ENCODE measurements at places on chromosomes 3 and 15.

DNA sequence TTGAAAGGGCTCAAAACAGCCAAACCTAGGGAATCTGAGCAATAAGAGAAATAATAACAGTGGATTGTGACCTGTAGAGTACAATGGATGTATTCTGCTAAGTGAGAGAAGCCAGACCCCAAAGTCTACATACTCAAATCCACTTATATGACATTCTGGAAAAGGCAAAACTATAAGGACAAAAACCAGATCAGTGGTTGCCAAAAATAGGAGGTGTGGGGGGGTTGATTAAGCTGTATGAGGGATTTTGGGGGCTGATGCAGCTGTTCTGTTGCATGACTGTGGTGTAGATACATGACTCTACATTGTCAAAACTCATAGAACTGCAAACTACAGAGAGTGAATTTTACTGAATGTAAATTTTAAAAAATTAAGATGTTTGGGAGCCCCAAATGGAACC lies 20.1 kb upstream of the CGNL1 start:
- no peak for DNase-seq

- DNase-seq = no peak
Observed at GRCh38 chr3:193819117-193820010, 226.4 kb downstream of the OPA1 start.

GRCh38 chr15:70461992-70462391 lies 301.4 kb downstream of the UACA start:
- DNase-seq = no peak

DNA sequence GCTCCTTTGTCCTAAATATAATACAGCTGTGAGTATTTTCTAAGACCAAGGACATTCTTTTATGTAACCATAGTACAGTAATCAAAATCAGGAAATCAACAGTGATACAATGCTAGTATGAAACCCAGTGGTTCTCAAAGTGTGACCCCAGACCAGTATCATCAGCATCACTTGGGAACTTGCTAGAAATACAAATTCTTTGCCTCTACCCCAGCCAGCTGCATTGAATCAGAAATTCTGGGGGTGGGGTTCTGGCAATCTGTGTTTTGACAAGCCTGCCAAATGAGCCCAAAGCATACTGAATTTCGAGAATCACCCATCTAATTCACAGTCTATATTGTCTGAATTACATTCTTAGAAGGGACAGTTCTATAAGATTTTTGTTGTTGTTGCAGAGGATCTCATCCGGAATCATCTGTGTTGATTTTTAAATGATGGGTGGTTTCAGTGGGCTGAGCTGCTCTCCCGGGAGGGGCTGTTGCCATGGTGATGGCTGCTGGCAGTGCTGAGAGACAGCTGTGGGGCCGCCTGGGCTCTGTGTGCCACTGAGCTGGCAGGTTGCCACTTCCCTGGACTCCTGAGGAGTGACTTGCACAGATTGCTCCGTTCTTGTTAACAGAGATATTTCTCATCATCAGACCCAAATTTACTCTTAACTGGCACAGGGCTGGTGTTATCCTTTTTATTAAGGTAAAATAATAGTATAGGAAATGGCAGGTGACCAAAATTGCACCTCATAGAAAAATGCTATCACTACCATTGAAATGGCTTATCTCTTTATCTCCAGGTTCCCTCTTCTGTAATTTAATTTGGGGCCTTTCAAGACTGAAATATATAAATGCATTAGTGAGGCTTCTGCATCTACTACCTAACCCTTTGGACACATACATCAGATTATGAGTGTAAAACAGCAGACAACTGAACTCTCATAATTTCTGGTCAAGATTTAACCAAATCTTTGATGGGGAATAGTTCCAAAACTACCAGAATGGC lies 56.5 kb downstream of the NEK11 start:
- no peak for DNase-seq

DNA sequence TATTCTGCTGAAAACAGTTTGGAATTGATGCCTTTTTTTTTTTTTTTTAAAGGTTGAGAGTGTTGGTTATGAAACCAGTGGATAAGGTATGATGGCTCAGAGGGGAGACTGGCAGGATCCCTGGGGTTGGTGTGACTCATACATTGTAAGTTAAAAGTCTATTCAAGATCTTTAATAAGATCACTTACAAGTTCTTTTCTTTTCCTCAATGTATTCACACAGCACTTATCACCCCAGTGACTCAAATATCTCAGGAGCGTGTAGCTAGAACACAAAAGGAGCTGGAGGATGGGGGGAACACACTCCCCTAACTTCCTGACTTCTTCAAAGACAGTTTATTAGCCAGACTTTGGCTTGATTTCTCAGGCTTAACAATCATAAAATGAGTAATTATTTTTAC lies 285.3 kb downstream of the SV2B start:
- DNase-seq = no peak

GRCh38 chr3:181711325-181712135 lies at the start of gene SOX2:
Gene SOX2, plus strand, starts transcription at chr3:181711925. Its CDS starts 436 bp downstream, at chr3:181712361.
- DNase-seq = no peak

GRCh38 chr15:37138591-37139215 lies 38.4 kb upstream of the MEIS2 start:
- DNase-seq = no peak

DNA sequence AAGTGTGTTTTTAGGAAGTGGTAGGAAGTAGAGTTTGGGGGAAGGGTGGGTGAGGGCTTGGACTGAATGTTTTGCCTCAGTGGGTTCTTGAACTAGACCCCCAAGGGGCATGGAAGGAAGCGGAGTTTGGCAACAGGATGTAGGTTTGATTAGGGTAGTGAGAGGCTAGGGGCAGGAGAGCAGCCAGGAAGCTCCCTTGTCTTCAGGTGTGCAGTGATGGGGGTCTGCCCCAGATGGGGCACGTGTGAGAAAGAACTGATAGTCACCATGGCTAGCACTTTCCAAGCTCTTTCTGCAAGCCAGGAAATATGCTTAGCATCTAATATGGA lies 4.7 kb downstream of the ZSCAN2 start:
- DNase-seq = no peak

DNA sequence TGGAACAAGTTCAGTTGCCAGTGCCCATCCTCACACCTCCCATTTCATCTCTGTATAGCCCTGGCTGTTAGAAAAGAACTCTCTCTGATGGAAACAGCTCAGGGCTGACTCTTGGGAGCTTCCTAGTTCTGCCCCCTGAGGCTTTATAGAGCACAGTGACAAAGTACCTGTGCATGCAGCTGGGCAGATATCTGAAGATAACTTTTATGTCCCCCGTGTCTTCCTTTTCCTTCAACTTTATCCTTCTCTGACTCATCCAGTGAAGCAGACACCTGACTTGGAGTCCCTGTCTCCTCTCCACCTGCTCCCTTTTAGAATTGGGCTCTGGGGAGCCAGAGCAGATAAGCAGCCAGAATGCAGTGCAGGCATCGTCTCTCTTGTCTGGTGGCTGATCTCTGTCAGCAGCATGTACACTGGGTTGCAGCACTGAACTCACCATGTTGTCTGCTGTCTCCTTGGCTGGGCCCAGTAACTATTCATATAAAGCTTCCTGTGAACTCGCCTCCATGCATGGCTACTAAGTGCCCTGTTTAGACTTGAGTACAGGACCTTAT lies 53.9 kb upstream of the PLXNA1 start:
- DNase-seq = no peak

DNA sequence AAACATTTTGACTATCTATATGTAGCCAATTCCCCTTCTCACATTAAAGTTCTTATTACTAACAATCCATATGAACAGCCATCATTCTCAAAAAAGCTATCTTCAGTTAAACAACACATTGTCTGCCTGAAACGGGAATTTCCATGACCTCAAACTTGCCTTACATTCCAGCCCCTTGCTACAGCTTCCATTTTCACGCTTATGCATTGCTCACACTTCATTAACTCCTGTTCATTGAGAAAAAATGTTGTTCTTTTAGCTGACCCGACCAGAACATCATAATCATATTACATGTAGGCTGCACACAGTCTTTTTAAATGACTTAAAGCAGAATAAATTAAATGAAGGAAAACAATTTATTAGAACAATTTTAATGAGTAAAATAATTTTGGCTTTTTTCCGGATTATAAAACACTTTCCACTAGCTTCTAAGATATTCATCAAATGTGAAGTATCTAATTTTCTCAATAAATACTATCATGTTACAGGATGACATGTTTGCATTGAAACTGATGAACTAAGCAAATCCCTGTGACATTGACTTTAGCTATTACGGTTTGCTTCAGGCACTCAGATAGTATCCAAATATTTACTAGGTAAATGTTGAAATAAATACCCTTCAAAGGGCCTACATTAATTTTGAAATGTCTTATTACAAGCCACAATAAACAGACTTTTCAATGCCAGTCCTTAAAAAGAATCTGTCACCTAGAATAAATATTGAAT lies 49.9 kb downstream of the P3H2 start:
- DNase-seq = no peak

DNA sequence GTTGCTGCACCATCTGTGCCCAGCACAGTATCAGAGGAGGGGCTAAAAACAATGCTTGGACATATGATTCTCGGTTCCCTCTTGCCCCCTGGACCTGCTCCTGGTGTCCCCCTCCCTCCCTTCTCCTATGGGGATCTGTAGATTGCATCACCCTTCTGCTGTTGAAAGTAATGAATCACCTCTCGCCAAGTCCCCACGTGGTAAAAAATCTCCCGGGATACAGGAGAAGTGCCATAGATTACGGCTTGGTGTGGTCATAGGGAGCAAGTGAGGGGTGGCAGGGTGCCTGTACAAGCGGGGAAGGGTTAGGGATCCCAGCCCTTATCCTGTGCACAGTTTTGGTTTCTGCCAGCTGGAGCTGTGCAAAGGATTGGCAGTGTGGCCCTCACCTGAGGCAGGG lies 37.7 kb downstream of the AMOTL2 start:
- DNase-seq = no peak

DNA sequence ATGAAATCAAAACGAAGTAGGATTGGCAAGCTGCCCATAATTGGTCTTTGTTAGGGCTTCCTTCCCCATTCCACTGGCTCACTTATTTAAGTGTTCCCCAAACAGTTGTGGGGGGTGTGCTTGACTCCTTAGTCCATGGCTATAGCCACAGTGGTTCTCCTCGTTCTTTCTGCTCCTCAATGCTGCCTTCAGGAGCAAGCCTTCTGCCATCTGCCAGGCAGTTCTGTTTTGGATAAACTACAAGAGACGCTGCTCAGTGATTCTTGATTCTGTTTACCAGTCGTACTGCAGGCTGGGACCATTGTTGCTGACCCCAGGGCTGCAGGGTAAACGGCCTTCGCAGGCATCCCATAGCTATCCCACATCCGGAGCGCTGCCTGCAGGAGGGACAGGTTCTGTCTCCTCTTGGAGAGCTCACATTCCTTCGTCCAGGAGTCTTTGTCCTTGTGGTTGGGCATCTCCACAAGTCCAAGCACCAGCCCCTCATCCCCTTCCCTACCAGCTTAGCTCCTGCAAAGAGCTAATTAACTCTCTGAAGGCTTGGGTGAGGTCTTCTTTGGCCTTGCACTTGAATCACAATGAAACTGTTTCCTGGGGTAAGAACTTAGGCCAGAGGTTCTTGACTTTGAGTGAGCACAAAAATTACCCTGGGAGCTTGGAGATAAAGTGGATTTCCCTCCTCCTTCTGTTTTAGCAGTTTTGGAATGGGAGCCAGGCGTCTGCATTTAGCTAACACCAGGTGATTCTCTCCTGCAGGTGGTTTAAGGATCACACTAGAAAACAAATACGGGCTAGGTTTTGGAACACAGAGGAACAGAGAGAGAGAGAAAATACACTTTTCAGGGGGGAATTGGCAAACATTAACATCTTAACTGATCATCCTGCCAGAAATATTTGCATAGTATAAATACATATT lies 114.9 kb downstream of the SV2B start:
- no peak for DNase-seq

GRCh38 chr3:141330718-141331376 lies 37.5 kb upstream of the ZBTB38 start:
- DNase-seq = no peak

DNA sequence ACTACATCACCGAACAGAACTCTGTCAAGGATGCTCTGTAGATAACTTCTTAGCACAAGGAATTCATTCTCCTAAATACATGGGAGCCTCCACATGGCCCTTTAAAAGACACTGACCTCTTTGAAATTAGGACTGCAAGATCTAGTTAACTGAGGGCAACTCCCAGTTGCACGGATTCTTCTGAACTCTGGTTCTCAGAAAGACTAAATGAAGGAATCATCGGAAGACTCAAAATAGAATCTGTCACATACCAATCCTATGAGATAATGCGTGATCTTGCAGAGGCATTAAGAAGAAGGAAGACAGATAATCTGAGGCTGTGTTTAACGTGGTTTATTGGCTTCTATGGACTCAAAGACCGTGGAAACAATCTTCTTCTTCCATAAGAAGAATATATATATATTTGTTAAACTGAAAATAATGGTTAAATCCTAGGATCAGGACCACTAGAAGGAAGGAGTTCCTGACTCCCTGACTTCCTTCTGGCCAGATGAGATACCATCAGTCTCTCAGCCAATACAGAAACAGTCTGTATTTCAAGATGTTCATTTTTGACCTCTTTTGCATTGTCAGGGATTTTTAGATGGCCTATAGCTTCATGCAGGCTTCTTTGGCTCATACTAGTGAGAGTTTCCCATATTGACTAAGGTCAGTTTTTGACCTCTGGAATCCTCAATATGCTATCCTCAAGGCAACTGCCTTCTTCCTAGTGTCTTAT lies 33.9 kb upstream of the TBC1D23 start:
- DNase-seq = no peak

DNA sequence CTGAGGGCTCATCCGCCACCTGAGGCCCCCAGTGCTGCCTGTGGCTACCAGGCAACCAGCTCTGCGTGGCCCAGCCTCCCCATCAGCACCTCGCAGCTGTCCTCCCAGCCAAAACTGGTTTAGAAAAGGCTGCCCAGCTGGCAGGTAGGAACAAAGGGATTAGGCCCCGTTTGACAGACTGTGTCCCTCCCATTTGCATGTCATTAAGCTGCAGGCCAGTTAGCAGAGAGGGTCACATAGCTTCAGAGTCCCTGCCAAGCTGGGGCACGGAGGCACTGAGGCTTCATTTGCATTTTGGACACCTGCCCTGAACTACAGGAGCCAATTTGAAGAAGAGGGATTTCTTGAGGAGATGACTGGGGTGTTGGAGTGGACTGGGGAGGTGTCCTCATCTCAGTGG lies 177.9 kb downstream of the TLE3 start:
- DNase-seq = no peak

- no peak for DNase-seq
Observed at GRCh38 chr15:26624128-26624527, 148.7 kb downstream of the GABRB3 start.

GRCh38 chr3:188595890-188596376 lies 442.0 kb downstream of the LPP start:
- DNase-seq = no peak

DNA sequence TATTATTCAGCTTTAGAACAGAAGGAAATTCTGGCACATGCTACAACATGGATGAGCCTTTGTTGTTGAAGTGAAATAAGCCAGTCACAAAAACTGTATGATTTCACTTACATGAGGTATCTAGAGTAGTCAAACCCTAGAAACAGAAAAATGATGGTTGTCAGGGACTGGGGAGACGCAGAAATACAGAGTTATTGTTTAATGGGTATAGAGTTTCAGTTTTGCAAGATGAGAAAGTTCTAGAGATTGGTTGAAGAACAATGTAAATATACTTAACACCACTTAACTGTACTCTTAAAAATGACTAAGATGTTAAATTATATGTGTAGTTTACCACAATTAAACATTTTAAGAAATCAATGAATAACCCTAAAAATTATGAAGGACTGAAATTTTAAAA lies 15.8 kb downstream of the SPTSSB start:
- DNase-seq = no peak

- no peak for DNase-seq
Observed at GRCh38 chr3:62255758-62256157, 117.6 kb downstream of the FEZF2 start.

- no peak for DNase-seq
Observed at GRCh38 chr15:58678683-58679082, 70.8 kb downstream of the ADAM10 start.

All from activated T-cell treated with anti-CD3 and anti-CD28 coated beads, Interleukin-2, amount 50 U/mL, for 4 hours (primary cell).